ENCODE measurements at places on chromosomes 11 and 22.

GRCh38 chr22:50226063-50226874 is 18.6 kb downstream of the TUBGCP6 start:
- DNase-seq, result no peak

DNA sequence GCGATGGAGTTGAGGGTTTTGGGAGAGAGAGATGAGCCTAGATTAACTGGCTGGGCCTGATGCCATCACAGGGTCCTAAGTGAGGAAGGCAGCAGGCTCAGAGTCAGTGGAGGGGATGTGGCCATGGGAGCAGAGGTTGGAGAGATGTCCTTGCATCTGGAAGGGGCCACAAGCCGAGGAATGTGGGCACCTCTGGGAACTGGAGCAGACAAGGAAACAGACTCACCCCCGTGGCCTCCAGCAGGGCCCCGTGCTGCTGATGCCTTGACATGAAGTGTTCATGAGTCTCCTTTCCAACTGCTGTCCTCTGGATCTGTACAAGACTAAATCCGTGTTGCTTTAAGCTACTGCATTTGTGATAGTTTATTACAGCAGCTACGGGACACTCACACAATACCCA is 49.2 kb downstream of the SHISAL1 start:
- DNase-seq, result no peak

DNA sequence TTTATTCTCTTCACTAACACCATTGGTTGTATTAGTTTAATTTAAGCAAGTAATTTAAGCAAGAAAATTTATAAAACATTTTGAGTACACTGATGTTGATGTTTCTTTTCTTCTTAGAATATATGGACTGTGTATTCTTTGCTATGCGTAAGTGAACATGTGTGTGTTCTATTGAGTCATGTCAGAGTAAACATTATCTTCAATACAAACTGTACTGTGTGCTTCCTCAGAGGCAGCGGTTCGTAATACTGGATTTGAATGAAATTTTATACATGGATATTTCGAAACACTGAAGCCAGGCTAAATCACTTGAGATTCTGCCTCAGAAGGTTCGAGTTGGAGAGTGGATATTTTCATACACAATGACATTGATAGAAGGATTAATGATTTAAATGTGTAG is 452.6 kb downstream of the LUZP2 start:
- DNase-seq, result no peak

DNA sequence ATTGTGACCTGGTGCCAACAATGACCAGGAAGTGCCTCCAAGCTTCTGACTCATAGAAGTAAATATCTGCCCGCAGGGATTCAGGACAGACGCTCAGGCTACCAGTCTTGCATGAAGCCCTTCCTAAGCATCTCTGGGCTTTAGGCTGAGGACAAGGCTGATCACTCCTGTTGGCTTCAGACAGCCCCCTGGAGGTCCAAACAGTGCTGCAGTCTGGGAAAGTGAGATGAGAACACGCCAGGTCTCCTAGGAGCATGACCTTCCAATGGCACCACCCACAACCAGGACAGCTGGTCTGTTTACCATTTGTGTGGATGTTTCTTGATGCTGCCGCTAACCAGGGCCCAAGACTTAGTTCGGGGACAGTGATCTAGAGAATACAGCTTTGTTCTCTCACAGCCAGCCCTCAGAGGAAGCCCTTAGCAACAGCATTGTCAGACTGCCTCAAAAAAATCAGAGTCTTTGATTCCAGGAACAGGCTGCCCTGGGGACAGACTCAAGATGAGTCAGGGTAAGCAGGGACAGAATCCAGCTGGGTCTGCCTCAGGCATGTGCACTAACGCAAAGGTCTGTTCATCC is 111.2 kb downstream of the ZNF280B start:
- DNase-seq, result no peak

DNA sequence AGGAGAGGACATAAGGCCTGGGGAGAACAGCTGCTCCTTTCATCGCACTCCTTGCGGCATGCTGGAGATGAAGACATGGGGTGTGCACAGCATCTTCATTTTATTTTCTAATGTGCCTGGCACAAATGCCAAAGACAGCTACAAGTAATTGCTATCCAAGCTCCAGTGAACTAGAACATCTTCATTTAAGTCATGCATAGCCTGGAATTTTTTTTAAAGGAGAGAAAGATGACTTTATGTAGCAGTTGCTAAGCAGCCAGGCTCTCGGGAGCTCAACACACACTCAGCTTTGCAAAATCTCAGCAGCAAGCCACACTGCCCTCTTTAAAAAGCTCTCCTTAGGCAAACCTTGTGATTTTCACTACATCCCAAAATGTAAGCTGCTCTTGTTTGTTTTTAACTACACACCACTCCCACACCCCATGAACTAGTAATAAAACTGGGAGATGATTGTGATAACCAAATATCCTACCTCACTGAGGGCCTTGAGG is 164.5 kb upstream of the POU2AF2 start:
- DNase-seq, result no peak

DNA sequence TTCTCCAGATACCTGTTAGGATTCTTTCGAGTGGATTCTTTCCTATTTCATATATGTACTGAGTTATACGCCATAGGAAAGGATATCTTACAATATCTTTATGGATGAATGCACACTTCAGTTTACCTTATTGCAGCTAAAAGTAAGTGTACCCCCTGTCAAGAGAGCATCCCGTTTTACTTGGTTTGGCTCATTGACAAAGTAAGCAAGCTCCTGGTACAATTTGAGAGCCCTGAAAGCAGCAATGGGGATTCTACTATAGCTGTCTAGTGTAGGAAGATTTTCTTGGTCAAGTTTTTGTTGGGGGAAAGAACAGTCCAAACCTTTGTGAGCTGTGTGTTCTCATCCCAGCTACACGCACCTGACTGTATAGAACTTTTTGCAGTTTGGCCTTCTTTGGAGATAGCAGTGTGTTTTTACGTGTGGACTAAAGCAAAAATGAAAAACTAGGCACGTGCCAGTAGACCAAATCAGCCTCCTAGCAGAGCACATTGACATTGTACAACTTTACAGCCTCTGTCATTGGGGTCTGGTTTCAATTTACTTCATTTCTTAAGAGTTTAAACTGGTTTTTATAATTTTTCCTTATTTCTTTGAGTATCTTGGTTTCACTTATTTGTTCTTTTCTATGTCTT is 44.0 kb downstream of the PPP6R3 start:
- no peak for DNase-seq

DNA sequence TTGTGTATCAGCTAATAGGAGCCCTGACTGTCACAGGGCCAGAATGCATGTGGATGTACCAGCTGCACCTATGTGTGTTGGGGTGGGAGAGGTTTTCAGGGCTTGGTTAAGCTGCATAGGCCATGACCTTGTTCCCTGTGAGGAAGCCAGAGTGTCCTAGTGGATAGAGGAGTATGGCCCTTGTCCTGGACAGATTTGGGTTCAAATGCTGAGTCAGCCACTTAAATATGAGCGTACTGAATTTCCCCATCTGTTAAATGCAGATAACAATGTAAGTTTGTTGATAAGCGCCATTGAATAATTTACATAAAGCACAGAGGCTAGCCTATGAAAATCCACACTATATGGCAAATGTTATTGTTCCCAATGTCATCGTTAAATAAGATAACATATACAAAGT is 74.4 kb downstream of the PANX1 start:
- no peak for DNase-seq

GRCh38 chr11:26898799-26899198 is 95.1 kb upstream of the FIBIN start:
- DNase-seq, result no peak

GRCh38 chr11:78428773-78429172 is 11.2 kb upstream of the GAB2 start:
- no peak for DNase-seq

GRCh38 chr11:20688761-20689160 is 19.4 kb downstream of the NELL1 start:
- DNase-seq, result no peak

GRCh38 chr11:114799476-114799875 is 121.1 kb downstream of the NXPE2 start:
- no peak for DNase-seq

GRCh38 chr11:88301488-88302140 is 35.9 kb downstream of the CTSC start:
- no peak for DNase-seq

DNA sequence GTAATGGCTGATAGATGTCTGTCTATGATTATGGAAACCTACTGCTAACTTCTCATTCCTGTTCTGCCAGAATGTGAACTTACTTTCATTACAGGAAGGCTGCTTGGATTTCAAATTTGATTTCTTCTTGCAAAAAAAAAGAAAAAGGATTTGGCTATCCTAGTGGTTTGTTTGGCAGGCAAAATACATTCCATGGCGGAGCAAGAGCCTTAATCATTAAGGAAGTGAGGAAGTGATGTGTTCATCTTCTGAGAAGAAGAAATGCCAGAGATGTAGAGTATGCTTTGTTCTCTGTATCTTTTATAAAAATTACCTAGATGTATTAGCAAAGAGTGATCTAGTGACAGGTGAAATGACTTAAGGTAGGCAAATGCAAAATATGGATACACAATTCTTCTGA is 356.3 kb downstream of the SOX6 start:
- DNase-seq, result no peak

DNA sequence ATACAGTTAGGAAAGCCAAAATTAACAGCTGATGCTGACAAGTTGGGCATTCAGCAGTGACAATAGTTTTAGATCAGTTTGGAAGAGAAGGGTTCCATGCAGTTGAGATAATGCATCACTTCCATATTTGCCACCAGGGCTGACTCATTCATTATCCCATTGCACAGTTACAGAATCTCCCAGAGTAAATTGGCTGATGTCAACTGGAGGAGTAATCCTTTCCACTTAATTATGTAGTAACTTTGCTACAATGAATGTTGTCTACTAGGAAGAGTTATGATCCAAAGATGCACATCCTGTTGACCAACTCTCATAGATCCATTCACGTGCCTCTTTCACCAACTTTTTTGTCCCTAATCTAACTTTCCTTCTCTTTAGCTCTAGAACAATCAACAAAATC is 123.3 kb upstream of the LUZP2 start:
- no peak for DNase-seq

DNA sequence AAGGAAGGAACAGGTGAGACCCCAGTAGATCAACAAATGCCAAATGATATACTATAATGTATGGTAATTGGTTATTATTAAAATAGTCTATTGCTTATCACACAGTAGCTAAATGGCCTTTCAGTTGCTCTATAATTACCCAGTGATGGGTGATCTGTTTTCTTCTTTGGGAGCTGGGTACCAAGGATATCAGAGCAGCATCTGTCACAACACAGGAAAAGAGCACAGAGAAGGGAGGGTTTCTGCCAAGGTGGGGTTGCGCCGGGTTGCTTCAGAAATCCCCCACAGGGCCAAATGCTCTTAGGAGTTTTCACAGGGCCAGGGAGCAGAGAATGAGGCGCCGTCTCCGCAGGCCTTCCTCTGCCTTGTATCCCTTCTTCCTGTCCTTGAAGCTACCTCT is 469.4 kb downstream of the INSC start:
- DNase-seq, result no peak

DNA sequence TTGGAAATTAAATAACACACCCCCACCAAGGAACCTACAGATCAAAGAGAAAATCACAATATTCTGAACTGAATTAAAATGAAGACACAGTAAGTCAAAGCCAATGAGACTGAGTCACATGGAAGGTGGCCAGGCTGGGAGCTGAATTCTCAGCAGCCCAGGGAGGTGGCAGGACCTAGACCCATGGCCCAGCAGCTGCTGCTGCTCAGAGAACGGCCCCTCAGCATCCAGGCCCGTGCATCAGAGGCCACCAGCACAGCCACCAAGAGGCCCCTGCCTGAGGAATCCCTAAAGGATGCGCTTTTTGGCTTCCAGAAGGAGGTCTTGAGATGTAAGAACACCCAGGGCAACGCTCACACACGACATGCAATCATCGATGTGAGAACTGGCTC is 35.0 kb downstream of the TBX1 start:
- no peak for DNase-seq

DNA sequence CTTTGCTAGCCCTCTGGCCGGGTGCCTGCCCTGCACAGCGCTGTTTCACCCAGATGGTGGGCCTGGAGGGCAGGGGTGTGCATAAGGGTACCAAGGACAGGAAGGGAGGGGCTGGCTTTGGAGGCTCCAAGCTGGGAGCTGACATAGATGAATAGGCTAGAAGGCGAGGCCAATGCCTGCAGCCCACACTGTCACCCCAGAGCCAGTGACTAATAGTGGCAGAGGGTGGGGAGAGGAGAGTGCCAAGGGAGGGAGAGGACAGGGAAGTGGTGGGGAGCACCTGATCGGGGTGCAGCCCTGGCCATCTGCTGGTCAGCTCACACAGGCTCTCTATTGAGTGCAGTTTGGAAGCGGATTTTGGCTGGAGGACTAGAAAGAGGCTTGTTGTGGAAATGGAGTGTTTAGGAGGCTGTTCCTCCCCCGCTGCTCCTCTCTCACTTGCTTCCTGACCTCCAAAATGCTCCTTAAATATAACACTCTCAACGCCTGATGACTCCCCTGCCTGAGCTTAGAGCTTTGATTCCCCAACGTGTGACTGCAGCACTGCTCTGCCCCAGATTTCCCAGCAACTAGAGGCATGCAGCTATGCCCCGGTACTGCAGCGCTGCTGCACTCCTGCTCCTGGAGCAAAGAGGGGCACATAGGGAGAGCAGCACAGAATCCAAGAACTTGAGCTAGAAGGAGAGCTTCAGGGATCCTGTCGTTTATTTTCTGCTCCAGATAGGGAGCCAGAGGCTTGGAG is 89.2 kb downstream of the GRAMD1B start:
- no peak for DNase-seq

- no peak for DNase-seq
Observed at GRCh38 chr11:12388173-12388572, 10.8 kb downstream of the PARVA start.

GRCh38 chr11:61534025-61534932 is 25.7 kb downstream of the LRRC10B start:
- DNase-seq, result no peak

DNA sequence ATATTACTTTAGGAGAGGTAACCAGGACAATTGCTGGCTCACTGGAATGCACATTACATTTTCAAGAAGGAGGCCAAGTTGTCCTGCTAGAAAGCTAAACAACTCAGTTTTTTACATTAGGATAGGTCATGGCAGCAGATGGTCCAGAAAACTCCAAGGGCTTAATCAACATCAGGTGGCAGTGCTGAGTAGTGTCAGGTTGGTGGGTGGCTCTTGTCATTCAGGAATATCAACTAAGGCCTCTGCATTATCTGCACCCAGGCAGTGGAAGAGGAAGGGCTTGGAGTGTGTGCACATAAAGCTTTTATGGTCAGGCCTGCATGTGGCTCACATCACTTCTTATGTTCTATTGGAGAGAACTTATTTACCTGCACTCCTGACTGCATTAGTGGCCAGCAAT is 32.2 kb upstream of the OR4B1 start:
- no peak for DNase-seq

- no peak for DNase-seq
Observed at GRCh38 chr11:86687185-86687778, 14.9 kb upstream of the ME3 start.

GRCh38 chr11:116742104-116742503 is 30.7 kb downstream of the BUD13 start:
- DNase-seq, result no peak

DNA sequence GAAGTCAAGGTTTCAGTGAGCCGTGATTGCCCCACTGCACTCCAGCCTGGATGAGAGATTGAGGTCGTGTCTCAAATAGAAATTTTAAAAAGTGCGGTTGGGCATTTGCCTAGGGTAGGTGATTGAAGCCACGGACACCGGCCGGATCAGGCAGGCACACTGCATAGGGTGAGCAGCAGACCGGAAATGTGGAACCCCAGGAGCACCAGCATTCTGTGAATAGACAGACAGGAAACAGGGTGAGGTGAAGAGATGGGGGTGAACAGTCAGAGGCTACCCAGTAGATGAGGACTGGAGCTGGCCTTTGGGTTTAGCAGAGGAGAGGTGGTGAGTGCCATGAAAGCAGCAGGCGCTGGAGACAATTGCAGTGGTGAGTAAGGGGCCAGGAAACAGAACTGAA is 43.5 kb downstream of the PPFIA1 start:
- no peak for DNase-seq

- no peak for DNase-seq
Observed at GRCh38 chr22:39643311-39644083, 72.9 kb downstream of the CACNA1I start.

Data from stimulated activated CD4-positive, alpha-beta T cell treated with anti-CD3 and anti-CD28 coated beads, Interleukin-4, amount 100 ng/mL, for 4 hours (primary cell).